ENCODE measurements at places on chromosomes 4 and X. TPM values are rescaled to one million over a fixed set of nuclear protein-coding genes. Genes with fewer than 3 reads are reported as not detected.

FREM3 gene
- total RNA-seq, result not detected

TCEAL5 gene
- total RNA-seq, result not detected

CLRN2 gene
- not detected for total RNA-seq

KCND1 gene
- 1.4 TPM for total RNA-seq

EDA gene
- total RNA-seq, result under 0.01 TPM

PCYT1B gene
- total RNA-seq, result under 0.01 TPM

BLOC1S4 gene
- total RNA-seq, result 25.5 TPM

TEX11 gene
- total RNA-seq, result not detected

S100P gene
- not detected for total RNA-seq

ZNF711 gene
- total RNA-seq, result 0.29 TPM

GSX2 gene
- not detected for total RNA-seq

IL13RA2 gene
- 15.2 TPM for total RNA-seq

IL2 gene
- total RNA-seq, result not detected

SAGE1 gene
- not detected for total RNA-seq

MAP7D3 gene
- 12.8 TPM for total RNA-seq

PWWP3B gene
- total RNA-seq, result 2.9 TPM

ITGB1BP2 gene
- 1.2 TPM for total RNA-seq

EDA2R gene
- 16.1 TPM for total RNA-seq

ADH6 gene
- not detected for total RNA-seq

CT45A3 gene
- not detected for total RNA-seq

NOX1 gene
- total RNA-seq, result not detected

SFRP2 gene
- not detected for total RNA-seq

UGT2A1 gene
- total RNA-seq, result not detected

IRS4 gene
- total RNA-seq, result not detected

PDZD4 gene
- total RNA-seq, result not detected

SLITRK4 gene
- not detected for total RNA-seq

ENOPH1 gene
- 30.8 TPM for total RNA-seq

PCDH19 gene
- under 0.01 TPM for total RNA-seq

Data from myometrial cell (primary cell).